ENCODE measurements at places on chromosomes 13 and 19.
A peak's percentile ranks its signal among the peaks of the same experiment; 100 is the strongest.

GRCh38 chr19:33329736-33330135 is 27.4 kb upstream of the CEBPA start:
- DNase-seq = no peak

- no peak for DNase-seq
These were observed 146.6 kb downstream of the CDK8 start for GRCh38 chr13:26400545-26400944.

- no peak for DNase-seq
These were observed 402.4 kb downstream of the KCNRG start for GRCh38 chr13:50417597-50417996.

- DNase-seq = no peak
These were observed 246.1 kb upstream of the DACH1 start for GRCh38 chr13:72113076-72113475.

DNA sequence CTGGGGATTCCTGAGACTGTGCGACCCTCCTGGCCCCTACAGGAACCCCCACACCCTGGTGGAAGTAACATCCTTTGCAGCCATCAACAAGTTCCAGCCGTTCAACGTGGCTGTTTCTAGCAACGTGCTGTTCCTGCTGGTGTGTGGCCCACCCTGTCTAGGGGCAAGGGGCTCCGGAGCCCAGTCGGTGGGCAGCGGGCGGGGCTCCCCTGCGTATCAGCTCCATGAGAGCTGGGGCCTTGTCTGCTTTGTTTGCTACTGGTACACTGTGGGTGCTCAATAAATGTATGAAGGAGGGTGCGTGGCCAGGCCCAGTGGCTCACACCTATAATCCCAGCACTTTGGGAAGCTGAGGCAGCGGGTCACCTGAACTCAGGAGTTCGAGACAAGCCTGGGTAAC is 10.9 kb downstream of the MPND start:
- DNase-seq = no peak

GRCh38 chr19:10899151-10899653 is 27.8 kb downstream of the CARM1 start:
- DNase-seq = peak; percentile 81

DNA sequence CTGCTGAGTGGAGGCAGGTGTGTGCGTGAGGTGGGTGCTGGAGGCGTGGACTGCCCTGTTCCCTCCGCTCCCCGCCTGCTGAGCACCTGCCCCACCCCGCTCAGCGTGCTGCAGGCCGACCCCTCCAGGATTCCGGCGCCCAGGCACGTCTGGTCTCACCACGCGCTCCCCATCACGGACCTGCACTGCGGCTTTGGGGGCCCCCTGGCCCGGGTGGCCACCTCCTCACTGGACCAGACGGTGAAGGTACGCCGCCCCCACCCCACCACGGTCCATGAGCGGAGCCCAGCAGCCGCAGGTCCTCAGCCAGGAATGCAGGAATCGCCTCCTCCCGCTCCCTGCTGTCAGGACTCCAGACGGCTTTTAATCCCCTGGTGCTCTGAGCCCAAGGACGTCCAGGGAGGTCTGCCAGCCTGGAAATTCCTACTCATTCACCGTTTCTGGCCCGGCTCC is 6.0 kb downstream of the WDR18 start:
- DNase-seq = no peak

GRCh38 chr13:44619651-44620050 is 43.5 kb upstream of the TSC22D1 start:
- no peak for DNase-seq

- DNase-seq = no peak
These were observed 758.3 kb upstream of the PCDH20 start for GRCh38 chr13:62173958-62174357.

DNA sequence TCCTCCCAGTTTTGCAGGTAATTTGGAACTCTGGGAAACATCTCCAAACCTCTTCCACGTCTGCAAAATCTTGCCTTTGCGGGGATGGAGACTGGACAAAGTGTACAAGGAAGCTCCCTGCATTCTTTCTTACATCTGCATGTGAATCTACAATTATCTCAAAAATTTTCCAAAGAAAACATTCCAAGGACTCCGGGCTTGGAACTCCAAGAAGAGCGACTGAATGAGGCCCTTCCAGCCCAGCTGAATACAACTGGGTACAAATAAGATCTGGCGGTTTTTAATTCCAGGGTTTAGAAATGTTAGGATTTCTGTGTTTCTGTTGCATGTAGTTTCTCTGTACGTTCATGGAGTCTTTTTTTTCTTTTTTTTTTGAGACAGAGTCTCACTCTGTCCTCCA is 28.5 kb downstream of the EXOC3L2 start:
- no peak for DNase-seq

DNA sequence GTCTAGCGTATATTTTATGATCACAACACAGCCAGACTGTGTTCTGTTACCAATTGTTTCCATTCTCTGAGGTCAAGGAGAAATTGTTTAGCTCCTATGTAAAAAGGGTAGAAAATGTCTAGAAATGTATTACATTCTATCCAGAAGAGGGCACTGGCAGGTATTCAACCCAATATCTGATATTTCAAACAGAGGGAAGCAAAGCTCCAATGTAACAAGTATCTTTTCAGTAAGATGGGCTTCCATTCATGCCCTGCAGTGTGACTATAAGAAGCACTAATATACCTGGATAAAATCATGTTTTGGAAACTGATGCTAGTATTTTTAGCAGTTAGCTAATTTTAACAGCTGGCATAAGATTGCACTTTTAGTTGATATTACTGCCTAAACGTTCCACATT is 312.7 kb downstream of the FGF14 start:
- no peak for DNase-seq

DNA sequence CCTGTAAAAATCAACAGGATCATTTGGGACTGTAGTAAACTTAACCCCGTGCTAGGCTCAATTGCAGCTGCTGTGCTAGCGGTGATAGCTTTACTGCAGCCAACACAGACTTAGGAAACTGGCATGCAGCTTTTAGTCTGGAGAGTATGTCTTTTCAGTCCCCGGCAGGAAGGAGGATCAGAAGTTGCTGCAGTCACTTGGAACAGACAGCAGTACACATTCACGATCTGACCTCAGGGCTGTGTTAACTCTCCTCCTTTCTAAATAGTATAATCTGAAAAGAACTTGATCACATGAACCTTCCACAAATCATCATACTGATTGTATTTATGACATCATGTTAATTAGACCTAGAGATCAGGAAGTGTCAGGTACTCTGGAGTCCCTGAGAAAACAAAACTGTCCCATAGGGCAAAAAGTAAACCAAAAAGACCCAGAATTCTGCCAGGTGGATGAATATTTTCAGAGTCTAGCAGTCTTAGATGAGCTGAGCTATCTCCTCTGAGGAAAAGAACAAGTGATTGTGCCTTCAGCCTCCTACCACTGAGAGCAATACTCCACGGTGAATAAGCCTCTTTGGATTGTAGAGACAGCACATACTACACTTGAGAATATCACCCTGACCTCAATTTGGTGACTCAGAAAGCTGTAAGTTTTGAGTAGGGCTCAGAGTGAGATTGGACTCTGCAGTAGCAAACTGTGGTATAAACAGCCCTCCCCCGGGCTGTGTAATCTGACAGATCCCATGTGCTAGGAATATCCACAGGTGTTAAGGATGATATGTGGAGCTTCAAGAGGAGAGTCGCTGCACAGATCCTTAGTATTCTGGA is 181.0 kb upstream of the GPR12 start:
- no peak for DNase-seq

- no peak for DNase-seq
These were observed 16.0 kb downstream of the ZNF582 start for GRCh38 chr19:56377105-56377924.
